ENCODE measurements at places on chromosomes 3 and 15.

- DNase-seq, result no peak
These were observed 10.7 kb upstream of the BBX start for GRCh38 chr3:107512108-107512507.

DNA sequence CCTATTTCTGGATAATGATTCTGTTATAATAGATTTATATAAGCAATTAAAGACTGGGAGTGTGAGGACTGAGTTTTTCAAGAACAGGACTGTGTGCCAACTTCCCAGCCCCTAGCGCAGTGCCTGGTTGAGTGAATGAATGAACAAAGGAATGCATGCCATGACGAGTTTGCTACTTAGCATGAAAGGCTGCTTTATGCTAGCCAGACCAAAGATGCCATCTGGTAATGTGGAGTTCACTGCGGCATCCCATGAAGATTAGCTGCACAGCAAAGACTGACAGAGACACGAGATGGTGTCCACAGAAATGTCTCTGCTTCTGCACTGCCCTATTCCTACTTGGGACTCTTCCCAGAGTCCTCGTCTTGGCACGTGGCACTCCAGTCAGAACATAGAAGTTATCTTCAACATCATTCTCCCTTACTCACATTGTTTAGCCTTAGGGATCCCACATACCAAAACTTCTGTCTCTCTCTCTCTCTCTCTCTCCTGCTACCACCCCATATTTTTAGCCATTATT lies 283.9 kb upstream of the CTNNB1 start:
- DNase-seq, result no peak

GRCh38 chr15:56906766-56907165 lies 11.7 kb upstream of the TCF12 start:
- no peak for DNase-seq

- DNase-seq, result no peak
These were observed 76.0 kb downstream of the THSD4 start for GRCh38 chr15:71191296-71191695.

DNA sequence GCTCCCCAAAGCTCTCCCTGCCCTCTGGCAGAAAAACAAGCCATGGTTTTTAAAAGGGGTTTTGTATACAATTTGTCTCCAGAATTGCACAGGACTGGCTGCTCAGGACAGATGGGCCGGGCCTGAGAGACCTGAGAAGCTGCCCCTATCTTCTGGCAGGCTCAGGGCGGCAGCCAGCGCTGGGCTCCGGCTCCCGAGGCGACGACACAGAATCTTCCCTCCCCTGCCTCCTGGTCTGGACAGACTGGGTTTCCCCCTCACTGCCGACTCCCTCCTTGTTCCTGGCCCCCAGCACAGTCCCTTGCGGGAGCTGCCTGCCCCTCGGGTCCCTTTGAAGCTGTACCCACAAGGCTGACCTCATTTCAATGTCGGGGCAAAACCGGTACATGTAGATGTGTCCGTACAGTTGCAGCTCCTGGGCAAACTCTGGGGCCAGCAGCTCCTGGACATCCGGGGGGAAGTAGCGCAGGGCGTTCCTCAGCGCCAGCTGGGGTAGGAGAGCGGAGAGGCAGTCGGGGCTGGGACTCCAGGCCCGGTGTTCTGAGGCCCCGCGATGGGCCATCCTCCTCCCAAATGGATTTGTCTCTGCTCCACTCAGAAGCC lies 7.2 kb downstream of the UROC1 start:
- DNase-seq, result no peak

DNA sequence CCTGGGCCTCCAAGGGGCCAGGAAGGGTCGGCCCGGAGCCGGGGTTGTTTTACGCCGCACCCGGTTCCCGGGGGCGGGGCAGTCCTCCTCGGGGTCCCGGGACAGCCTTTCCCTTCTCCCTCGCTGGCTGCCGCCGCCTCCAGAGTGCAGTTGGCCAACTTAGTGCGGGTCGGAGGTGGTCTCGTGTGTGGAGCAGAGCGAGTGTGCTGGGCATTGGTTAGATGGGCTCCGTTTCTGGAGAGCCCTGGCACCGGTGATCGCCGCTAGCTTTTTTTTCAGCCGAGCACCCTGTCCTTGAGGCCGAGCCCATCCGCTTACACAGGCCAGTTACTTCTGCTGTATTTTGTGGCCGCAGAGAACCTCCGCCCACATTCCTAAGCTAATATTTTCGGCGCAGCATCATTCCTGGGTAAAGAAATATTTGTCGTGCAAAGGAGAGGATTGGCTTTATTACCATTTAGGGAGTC lies 585 bp downstream of the KIF23 start:
- no peak for DNase-seq

GRCh38 chr3:105369500-105370371 lies 3.0 kb downstream of the ALCAM start:
- DNase-seq, result no peak

DNA sequence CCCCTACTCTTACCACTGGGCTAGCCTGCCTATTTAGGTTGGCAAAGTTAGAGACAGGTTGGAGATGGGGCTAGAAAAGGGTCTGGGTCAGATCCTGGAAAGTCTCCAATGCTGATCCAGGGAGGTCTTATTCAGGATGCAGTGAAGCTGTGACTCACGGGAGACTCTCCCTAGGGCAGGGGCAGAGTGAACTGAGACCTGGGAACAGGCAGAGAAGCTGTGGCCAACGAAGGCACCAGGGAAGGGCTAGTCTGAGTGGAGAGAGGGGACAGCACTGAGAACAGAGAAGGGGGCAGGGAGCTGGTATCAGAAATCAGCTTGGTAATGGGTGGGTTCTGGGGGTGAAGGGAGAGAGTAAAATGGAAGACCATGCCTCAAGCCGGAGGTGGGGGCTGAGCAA lies 2.2 kb downstream of the LTF start:
- DNase-seq, result no peak

DNA sequence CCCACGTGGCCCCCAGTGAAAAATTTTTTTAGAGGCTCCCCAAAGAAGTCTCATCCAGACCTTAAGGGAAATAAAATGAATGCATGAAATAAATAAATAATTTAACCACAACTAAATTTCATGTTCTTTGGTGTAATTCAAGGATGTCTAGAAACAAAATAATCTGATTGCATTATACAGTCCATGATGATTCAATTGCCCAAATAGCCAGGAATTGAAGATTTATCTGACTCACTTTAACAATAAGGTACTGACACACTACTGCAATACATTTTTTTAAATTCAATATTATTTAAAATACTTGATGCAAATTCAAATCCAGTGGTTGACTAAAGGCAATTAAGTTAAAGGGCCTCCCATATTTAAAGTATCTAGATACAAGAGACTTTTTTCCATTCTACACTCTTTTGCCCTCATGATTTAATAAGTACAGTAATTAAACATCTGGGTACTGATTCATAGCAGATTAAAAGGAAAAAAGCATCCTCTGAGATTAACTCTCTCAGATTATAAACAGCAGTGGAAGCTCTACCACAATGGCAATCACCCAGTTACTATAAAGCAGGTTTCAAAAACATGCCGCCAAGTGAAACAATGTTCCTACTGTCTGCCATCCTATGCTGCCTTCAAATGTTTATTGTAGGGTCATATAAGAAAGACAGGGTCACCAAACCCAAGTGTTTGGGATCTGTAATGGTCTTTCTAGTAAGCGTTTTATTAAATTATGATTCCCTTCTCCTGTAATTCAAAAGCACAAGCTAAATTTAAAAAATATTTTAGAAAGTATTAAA lies 9.9 kb downstream of the UQCC5 start:
- DNase-seq, result no peak

DNA sequence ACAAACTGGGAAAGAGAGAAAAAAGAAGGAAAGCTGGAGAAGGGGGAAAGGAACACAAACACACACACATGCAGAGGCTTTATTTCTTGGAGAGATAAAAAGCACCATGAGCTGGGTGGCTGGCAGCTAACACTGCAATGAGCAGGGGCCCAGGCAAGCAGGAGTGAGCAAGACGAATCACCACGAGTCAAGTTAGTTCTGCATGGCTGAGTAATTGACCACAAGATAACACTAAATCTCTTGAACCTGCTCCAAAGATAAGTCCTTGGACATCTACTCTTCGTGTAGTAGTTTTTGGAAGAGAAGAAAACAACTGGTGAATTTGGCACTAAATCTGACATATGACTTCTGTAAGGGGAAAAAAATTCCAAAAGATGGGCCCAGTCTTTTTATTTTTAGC lies 100.9 kb downstream of the MYO5A start:
- no peak for DNase-seq

- DNase-seq, result no peak
These were observed 75.5 kb downstream of the ADAMTS9 start for GRCh38 chr3:64612082-64612860.

GRCh38 chr3:156051651-156052050 lies 68.7 kb upstream of the KCNAB1 start:
- no peak for DNase-seq

DNA sequence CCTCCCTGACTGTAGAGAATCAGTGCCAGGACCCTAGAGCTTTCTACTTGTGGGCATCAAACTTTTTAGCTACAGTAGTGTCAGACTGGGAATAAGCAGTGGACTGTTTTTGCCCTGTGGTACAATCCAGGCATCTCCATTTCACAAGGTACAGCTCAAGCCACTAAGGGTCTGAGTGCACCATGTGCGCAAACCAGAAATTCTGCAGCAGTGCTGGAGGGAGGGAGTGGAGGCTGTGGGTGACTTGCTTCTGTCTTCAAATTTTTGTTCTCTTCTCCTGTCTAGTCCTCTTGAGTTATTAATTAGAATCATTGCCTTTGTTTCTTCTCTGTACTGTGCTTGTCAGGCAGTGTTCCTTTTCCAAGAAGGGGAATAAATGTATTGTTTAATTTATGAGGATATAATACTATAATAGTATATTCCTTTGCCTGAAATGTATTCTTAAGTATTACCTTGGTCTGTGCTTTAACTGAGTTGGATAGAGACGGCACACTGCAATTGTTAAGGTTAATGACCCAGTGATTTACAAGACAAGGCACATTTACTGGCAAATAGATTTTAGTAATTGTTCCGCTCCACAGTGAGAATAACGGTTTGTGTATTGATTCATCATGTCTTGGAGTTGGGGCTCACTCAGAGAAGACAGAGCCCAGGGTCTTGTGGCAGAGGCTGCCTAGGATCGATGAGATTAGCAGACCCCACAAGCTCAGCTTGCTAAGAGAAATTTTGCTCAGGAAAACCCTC lies 390.6 kb upstream of the CFAP20DC start:
- DNase-seq, result no peak

GRCh38 chr3:182491577-182491976 lies 301.7 kb upstream of the ATP11B start:
- DNase-seq, result no peak

- DNase-seq, result peak; percentile 96
These were observed at the start of gene PSMD6 for GRCh38 chr3:64023187-64023860. Gene PSMD6, minus strand, starts transcription at chr3:64023494. Its CDS starts 75 bp downstream, at chr3:64023419.

DNA sequence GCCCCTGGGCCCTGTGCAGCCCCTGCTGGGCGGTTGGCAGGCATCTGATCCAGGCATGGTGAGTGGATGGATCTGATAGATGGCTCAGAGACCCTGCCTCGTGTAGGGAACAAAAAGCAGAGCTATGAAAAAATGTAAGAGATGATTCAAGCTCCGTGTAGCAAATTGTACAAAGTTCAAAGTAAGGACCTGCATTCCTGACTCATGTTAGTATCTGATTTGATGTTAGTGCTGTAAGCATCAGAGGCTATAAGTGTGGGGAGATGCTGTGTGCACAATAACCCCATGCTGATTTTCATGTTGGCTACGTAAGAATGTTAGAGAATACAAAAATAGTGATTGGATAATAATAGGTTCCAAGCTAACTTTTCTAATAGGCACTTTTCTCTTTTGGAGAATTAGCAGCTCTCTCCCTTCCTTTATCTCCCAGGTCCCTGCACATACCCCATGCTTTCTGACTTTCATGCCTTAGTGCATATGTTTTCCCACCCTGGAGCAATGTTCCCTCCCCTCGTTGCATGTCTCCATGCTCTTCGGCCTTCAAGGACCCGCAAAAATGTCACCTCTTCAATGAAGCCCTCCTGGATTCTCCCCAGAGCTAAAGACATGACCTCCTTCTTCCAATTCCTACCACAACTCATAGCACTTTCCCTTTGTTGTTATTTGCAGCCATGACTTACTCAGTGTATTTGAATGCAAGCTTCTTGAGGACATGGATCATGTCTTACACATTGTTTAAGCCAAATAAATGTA lies 1.6 kb downstream of the CCR9 start:
- no peak for DNase-seq

DNA sequence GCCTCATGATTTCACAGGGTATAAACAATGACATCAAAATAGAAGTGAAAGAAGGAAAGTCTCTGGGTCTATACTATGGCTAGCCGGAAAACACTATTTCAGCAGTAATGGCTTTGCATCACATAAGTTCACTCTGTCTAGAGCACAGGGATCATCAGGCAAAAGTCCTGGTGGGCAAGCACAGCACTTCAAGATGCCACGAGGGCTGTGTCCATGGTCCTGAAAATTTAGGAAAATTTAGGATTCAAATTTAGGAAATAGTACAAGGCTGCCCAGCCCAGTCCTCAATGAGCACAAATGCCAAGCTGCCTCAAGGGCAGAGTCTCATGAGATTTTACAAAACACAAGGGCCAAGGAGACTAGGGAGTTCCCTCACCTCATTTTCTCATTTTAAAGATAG lies 54.1 kb downstream of the RORA start:
- DNase-seq, result no peak

DNA sequence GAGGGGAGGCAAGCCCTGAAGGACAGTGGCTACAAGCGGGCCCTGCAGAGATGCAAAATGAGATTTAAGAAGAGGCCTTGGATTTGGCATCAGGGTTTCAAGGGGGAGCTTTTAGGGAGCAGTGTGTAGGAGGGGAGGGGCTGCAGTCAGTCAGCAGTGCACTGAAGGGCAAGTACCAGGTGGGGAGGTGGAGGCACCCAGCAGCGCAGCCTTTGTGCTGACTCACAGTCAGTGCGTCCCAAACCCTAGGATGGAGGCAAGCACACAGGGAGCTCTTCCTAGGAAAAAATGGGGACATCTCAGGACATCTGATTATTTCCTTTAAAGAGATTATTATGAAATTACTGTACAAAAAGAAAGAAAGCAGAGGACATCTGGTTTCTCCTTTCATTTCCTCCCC lies 80.0 kb downstream of the AAGAB start:
- DNase-seq, result no peak

GRCh38 chr3:46107682-46108081 lies 80.4 kb upstream of the XCR1 start:
- DNase-seq, result no peak

DNA sequence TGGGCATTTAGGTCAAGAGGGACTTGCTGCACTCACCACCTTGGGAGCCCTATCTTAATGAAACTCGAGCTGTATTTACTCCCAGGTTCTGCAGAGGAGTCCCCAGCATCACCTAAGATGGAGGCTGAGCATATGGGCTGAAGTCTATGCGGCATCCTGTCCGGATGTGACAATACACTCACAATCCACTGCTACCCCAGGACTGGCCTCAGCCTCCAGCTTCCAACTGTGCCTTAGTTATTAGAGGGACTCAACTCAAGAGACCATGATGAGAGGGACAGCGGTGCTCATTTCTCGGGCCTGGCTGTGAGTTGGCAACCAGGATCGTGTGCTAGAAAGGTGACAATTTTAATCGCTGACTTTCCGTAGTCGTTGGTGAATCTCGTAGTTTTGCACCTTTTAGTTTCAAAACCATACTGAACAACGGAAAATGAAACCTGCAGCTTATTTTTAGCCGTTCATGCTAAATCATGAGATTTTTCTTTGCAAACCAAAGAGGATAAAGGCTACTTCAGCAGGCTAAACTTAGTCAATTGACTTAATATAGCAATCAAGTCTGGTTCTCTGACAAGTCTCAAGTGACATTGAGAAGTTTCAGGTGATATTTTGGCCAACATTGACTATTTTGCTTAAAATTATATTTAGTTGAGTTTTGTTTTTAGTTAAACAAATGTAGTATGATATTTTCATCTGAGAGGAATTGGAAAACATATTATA lies 11.1 kb downstream of the ZBTB38 start:
- DNase-seq, result no peak

GRCh38 chr15:76517910-76518309 lies 181.3 kb downstream of the ISL2 start:
- DNase-seq, result no peak
